HFFc6 (cell line): ENCODE measurements at places on chromosomes 1 and 21. TPM values are rescaled to one million over a fixed set of nuclear protein-coding genes. Genes with fewer than 3 reads are reported as not detected.

PRKAA2 gene
- 0.05 to 0.33 TPM (median 0.30 TPM) in 3 replicates for total RNA-seq

PLPP3 gene
- 13.6 to 26.3 TPM (median 14.2 TPM) in 3 replicates for total RNA-seq

PTPRU gene
- 6.8 to 9.1 TPM (median 7.3 TPM) in 3 replicates for total RNA-seq

ARTN gene
- 0.22 to 0.24 TPM (median 0.24 TPM) in 3 replicates for total RNA-seq
